ENCODE measurements at places on chromosomes 2 and 18.
A peak's percentile ranks its signal among the peaks of the same experiment; 100 is the strongest.

DNA sequence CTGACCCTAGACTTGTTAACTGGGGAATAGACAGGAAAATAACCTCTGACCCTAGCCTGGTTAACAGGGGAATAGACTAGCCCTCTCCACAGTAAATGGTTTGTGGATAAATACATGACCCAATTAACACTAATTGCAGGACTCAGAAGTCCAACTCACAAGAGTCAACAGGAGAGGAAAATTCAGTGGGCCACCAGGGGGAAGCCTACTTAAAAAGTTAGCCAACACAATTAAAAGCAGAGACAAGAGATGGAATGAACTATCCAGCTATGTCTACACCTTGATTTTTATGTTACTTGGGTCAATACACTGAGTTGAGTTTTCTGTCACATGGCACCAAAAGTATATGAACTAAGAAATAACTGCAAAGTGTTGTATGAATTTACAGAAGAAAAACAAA, 158.8 kb upstream of the SLC39A10 start:
- no peak for DNase-seq

GRCh38 chr2:236054621-236055305, 113.4 kb downstream of the GBX2 start:
- no peak for DNase-seq

- DNase-seq, result peak; percentile 91
Observed at GRCh38 chr18:58221060-58221725, 177.2 kb downstream of the NEDD4L start.

- DNase-seq, result no peak
Observed at GRCh38 chr2:25639131-25639530, 34.2 kb downstream of the DTNB start.

DNA sequence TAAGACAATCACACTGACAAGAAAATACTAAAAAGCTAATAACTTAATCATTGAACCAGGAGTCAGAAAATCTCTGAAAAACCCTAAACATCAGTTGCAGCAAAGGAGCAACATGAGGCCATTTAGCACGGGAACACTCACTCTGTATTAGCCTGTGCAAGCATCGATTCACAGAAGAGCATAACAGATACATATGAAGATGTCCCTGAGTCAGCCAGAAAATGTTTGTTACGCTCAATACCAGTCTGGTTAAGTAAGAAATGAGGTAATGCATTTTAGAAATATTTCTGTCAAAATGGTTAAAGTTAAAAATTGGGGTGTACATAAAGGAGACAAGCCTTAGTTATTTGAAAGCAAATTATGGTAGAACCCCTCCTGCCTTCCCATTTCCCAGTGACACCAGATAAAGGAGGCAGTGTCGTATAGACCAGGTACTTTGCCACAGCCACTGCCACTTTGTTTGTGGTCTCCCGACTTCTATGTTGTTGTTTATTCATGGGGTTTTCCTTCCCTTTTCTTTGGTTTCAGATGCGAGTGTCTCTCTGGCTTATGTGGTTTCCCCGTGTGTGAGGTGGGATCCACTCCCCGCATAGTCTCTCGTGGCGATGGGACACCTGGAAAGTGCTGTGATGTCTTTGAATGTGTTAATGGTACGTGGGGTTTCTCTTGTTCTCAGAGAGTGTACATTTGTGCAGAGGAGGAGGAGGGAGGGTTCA, 108.6 kb downstream of the CRIM1 start:
- no peak for DNase-seq

DNA sequence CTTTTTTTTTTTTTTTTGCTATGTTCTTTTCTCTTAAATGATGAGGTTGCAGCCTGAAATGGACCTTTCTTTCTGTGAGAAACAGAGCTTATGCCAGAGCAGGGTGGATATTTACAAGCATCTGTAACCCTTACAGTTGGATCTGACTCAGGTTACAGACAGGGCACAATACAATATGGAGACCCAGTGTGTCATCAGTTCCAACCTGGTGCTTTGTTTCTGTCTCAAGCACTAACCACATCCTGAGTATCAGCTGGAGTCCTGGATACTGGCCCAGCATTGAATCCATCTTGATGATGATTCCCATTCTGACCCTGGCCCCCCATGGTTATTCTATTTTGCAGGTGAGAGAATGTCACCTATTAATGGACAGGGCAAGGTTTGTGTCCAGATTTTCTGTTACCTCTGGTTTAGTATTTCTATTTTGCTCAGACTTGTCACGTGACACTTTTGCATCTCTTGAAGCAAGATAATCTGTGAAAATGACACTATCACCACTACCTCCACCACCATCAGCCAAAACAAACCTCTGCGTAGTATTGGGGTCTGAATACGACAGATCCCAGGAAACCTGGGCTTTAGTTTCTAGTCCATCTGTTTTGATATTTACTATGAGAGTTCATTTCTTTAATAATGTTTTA, 174.0 kb downstream of the CCDC85A start:
- no peak for DNase-seq

DNA sequence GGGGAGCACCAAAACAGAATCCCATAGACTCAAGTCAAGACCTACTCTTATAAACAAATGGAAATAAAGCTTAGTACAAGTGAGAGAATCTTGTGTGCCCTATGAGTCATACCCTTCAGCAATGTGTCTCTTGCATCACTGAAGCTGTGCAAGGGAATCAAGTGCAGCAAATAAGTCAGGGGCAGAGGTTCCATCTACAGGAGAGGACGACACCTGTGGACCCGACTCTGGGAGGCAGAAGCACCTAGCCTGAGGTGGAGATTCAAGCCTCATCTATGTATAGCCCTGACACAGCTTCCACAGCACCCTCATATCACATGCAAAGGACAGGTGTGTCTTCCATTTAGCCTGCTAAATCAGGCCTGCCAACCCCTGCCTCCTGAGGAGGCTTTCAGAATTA, 298.2 kb downstream of the CNTNAP5 start:
- DNase-seq, result no peak

DNA sequence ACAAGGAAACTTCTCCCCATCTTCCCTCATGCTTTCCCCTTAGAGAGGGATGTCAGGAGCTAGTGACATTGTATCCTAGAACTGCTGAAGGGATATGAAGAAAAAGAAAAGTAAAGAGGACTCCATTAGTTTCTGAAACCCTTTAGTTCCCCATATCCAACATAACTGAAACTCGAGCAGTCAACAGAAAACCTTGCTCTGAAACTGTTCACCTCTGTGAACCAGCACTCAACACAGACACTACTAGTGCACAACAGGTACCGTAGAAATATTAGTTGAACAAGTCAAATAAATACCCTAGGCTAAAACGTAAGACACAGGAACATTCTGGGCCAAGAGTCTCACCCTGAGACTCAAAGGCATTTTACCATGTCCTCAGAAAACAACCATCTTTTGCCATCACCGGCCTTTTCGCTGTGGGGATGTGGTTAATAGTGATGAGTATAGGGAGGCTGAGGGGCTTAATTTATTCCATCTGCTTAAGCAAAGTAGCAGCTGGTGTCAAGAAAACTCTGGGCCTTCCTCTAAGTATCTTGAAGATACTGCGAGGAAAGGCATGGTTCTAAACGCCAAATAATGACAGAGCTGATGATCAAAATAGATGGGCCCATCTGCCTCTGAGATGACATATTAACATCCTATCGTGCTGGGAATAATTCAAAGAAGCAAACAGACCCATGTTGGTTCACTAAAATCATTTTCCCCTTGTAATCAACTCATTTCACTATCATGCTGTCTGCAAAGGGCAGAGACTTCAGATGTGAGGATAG, 156.8 kb downstream of the STK39 start:
- DNase-seq, result no peak

- no peak for DNase-seq
Observed at GRCh38 chr2:196131949-196132925, 39.1 kb downstream of the STK17B start.

DNA sequence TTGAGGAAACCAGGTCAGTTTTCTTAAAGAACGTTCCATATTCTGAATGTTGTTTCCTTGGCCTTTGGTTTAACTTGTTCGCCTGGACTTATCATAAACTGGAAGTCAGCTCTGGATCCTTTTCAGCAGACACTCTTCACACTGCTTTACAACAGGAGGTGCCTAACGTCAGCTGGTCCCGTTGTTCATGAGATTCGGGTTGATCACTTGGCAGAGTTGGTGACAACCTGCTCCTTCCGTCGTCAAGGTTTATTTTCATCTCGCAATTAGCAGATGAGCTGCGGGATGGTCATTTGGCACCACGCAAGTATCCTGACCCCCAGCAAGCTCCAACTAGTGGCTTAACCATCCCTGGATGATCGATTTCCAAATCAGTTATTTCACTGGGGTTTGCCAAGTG, 23.0 kb upstream of the BIN1 start:
- DNase-seq, result no peak

GRCh38 chr18:50832754-50833153, 12.9 kb upstream of the MRO start:
- no peak for DNase-seq

- no peak for DNase-seq
Observed at GRCh38 chr18:4813708-4814107, 358.6 kb upstream of the DLGAP1 start.

DNA sequence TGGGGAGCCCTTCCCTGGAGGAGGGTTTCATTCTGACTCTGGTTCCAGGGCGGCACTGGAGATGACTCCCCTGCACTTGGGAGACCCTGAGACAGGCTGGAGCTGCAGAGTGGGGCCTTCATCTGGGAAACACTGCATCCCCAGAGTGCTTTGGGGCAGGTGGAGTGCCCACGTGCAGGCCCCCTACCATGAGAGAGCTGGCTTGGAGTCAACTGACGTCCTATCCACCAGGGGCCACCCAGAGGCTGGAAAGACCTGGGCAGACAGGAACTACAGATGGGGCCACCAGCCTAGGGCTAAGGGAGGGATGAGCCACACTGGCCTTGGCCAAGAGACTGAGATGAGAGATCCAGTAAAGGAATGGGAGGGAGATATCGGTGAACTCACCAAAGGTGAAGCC, 153.8 kb downstream of the ASB1 start:
- DNase-seq, result no peak
